Stimulated activated CD4-positive, alpha-beta T cell treated with anti-CD3 and anti-CD28 coated beads, Interleukin-1b, Interleukin-23, amount 100 ng/mL, for 4 hours (primary cell): ENCODE measurements at places on chromosomes 5 and 9.
A peak's percentile ranks its signal among the peaks of the same experiment; 100 is the strongest.

DNA sequence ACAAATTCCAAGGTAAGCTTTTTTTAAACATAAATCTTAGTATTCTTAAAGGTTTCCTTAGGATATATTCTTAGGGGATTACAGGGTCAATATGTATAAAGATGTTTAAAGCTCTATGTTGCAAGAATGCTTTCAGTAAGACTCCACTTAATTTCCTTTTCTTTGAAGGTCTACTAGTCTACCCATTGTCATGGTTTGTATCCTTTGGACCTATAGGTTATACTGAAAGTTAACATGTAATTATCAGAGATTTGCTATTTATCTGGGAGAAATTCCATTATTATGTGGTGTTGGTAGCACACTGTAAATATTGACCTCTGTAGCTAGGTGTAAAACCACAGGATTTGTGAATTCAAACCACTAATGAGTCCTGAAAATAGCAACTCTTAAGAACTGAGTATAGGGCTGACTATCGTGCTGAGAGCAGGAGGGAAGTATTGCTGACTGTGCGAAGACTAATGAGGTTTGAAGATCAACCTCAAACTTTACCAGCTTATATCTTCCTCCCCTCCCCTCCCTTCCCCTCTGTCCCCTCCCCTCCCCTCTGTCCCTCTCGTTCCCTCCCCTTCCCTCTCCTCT, 85.6 kb downstream of the GADD45G start:
- DNase-seq: no peak

DNA sequence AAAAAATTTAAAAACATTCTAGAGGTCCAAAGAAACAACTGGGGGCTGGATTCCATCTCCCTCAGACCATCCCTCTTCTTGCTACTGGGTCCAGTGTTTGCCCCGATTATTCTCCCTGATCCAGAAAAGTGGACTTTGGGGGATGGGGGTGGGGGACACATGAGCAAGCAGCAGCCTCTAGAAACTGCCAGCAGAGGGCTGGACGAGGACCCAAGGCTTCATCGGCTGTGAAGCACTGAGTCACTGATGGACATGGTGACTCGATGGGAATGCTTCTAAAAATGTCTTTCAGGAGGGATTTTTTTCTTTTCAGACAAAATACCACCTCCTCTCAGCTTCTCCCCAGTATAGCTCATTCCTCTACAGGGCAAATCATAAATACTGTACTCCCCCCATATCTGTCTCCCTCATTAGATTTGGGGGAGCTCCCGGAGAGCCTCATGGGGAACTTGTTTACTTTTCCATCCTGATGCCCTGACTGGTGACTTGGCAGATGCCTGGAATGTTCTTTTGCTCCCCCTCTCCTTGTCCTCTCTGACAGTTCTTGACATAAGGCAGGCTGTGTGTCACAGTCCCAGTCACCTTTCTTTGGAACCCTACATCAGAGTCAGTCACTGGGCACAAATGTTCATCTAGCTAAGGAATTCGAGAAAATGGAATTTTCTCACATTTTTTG, 67.2 kb upstream of the STC2 start:
- DNase-seq: no peak

- DNase-seq: peak; percentile 58
Measured at GRCh38 chr9:88578121-88579049, 43.4 kb downstream of the NXNL2 start.

DNA sequence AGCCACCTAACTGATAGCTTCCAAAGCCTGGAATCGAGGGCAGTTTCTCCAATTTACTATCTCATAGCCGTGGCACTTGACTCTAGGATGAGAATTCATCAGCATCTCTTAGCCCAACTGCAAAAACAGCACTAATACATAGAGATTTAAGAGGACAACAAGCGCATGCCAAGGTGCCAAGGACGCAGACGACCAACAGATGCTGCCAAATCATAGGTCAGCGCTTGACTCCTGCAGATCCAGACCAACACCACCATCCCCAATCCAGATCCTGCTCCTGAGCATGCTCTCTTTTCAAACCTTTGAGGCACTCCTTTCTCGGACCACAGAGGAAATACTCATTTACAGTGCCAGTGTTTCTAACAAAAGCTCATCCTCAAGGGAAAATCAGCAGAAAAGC, 24.6 kb downstream of the NRG2 start:
- no peak for DNase-seq

GRCh38 chr9:37302277-37302676, 120.2 kb upstream of the GRHPR start:
- peak; percentile 14 for DNase-seq

- DNase-seq: no peak
Measured at GRCh38 chr5:141441571-141442170, 11.4 kb downstream of the PCDHGA12 start.

- no peak for DNase-seq
Measured at GRCh38 chr5:1819458-1819857, 18.3 kb downstream of the NDUFS6 start.

DNA sequence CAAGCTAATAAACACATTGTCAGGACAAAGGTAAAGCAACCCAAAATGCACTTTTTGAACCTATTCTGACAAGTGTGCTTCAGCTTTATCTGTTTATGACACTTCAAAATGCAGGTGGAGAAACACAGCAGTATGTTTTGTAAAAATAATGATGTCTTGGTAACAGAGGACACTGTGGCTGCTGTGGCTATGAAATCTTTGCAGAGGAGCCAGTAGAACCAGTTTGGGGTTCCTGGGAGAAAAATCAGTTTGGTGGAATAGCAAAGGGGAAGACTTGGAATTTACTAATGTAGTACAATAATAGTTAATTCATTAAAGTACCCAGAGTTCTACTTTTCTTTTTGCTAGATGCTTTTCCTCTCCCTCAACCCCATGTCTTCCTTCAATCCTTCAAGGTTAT, 40.6 kb downstream of the SIL1 start:
- DNase-seq: no peak

GRCh38 chr5:95317687-95318086, 32.8 kb upstream of the MCTP1 start:
- DNase-seq: no peak

DNA sequence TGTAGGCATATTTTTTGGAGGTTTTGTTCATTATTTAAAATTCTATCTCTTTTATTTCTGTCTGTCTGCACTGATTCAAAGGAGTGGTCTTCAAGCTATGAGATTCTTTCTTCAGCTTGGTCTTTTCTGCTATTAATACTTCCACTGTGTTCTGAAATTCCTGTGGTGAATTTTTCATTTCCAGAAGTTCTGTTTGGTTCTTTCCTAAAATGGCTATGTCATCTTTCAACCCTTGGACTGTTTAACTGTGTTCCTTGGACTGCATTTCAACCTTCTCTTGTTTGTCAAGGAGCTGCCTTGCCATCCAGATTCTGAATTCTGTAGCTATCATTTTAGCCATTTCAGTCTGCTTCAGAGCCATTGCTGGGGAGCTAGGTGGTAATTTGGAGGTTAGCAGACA, 76.3 kb downstream of the CERT1 start:
- DNase-seq: no peak

- no peak for DNase-seq
Measured at GRCh38 chr5:38424148-38425060, 132.0 kb downstream of the LIFR start.

DNA sequence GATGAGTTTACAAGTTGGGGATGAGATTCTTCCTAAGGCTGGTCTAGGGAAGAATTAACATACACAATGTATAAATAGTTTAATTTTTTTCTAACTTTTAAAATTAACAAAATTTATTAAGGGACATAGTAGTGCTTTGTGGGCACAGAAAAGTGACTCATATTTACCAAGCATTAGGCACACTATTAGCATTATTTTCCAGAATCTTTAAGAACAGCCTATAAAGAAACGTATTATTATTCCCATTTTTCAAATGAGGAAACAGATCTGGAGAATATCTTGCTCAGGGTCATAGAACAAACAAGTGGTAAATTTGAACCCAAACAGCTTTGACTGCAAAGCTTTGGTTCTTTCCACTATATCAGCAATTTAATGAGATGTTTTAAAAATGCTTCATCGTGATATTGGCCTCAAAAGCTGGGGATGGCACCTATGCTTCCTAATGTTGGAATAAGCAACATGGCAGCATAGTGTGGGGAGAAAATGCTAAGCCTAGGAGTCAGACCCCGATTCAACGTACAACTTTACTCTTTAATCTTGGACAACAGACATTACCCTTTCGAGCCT, 55.9 kb downstream of the ABCA1 start:
- no peak for DNase-seq

GRCh38 chr5:21701317-21701716, 1151.8 kb downstream of the CDH12 start:
- DNase-seq: no peak

DNA sequence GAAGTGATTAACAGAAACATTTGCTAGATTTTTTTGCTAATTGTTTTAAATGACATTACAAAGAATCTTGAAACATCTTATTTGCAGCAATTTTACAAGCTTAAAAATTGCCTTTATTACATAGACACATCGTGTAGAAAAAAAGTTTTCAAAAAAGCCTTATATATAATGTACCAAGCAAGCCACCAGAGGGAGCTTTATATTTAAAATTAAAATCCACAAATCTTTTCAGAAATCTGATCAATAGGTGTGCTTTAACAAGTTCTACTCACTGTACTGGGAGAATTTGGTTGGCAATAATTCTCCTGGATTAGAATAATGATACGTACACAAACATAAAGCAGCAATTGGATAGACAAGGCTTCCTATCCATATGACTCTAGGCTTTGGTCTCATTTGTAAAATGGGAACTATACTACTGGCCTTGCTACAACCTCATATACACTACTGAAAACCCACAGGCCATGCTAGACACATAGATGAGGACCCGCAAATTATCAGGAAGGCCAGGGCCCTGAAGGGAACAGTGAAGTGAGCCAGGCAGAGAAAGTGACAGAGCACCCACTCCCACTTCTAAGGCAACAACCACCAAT, 4.8 kb downstream of the PSMB7 start:
- no peak for DNase-seq

DNA sequence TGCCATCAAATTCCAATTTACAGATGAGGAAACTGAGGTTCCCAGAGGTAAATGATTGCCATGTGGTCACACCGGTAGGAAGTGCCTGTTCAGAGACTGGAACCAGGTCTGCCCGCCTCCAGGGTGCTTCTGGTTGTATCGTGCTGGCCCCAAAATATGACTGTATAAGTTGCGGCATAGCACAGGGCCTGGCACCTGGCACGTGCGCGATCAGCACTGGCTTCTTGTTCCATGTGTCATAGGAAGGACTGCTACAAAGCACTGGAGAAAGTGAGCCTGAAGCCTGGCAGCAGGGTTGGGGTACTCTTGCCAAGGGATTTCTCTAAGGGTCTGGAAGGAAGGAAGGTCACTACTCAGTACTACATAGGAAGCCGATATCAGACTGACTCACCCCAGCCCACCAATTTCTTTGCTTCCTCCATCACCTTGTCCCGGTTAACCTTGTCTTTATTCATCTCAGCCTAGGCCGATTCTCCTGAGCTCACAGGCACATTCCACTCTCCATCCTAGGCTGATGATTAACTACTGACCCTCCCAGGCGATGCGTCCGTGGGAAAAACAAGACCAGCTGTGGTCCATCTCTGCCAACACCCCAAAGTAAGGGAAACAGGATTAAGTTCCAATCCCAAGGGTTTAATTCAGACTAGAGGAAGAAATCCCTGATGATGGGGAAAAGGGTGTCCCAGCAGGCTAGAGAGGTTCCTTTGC, 1.8 kb downstream of the HRH2 start:
- no peak for DNase-seq

- DNase-seq: no peak
Measured at GRCh38 chr5:170411100-170411499, 21.9 kb upstream of the KCNMB1 start.

DNA sequence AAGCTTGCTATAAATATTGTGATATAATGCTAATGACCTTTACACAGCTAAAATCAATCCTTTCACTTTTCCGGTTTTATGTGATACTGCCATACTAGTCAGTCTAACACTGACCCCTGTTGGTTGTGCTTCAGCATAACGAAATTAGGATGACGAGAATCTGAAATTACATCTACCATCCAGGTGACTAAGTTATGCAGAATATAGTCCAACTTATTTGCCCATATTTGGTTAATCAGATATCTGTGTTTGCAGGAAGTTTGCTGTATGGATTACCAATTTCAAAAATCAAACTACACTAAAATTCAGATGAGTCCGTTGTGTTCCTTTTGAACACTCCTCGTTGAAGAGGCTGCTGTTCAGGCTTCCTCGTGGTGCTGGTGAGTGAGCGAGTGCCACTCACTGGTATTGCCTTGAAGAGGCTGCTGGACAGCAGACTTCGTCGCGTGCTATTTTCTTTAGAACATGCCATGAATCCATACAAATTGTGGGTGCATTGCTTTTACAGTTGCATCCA, 32.5 kb downstream of the TENT4A start:
- DNase-seq: no peak

DNA sequence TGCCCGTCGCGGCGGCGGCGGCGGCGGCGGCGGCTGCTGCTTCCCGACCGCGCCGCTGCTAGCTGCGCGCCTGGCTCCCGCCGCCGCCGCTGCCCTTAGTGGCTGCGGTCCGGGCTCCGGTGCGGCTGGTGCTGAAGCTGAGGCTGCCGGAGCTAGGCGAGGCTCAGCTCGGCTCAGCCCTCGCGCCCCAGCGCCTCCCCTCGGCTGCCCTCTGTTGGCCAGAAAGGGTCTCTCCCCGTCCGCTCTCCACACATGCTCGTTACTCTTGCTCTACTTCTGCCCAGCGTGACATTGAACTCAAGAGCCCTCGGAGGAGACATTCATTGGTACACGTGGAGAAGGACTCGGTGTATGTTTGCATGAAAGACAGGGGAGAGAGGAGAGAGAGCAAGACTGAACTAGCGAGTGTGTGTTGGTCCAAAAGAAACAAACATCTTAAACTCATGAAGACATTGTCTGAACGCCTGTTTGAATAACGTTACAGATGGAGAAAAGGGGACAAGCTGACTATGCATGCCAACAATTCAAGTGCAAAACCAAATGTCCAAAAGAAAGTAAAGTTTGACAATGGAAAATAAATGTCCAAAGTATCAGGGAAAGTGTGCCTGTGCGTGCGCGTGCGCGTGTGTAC, at the start of gene HCN1:
Gene HCN1 (minus strand): TSS at position 175 of the 631 bp plus-strand sequence.
- peak; percentile 29 for DNase-seq

- no peak for DNase-seq
Measured at GRCh38 chr5:173237875-173238220, 2.8 kb upstream of the NKX2-5 start.

GRCh38 chr5:159971931-159972461, 36.9 kb upstream of the TTC1 start:
- DNase-seq: no peak
